ENCODE measurements at places on chromosomes 12 and 14.

- DNase-seq = no peak
Measured at GRCh38 chr12:6322969-6323339, 12.5 kb downstream of the PLEKHG6 start.

DNA sequence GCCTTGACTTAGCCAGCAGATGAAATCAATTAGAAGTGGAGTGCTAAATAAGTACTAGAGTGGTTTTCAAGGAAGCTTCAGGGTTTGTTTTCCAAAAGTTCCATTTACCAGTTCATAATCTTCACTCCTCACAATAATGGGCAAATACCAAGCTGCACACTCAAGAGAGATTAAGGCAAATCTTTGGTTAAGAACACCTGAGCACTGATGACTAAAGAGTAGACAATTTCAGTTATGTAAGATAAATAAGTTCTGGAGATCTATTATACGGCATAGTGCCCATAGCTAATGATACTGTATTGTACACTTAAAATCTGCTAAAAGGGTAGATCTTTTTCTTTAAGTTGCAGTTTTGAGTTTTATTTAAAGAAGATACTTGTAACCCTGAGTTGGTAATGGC, 125.0 kb downstream of the ARMH4 start:
- DNase-seq = no peak

- no peak for DNase-seq
Measured at GRCh38 chr14:92924247-92924646, 1.3 kb downstream of the CHGA start.

DNA sequence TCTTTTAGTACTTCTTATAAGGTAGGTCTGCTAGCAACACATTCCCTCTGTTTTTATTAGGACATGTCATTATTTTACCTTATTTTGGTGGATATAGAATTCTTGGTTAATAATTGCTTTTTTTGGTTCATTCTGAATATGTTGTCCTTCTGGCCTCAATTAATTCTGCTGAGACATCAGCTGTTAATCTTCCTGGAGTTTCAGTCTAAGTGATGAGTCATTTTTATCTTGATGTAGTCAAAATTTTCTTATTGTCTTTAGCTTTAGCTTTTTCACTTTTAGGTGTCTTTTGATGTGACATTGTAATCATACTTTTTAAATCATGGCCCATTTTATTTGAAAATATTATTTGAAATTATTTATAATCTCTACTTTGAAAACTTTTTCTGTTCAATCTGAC, 104.9 kb upstream of the PMCH start:
- no peak for DNase-seq

DNA sequence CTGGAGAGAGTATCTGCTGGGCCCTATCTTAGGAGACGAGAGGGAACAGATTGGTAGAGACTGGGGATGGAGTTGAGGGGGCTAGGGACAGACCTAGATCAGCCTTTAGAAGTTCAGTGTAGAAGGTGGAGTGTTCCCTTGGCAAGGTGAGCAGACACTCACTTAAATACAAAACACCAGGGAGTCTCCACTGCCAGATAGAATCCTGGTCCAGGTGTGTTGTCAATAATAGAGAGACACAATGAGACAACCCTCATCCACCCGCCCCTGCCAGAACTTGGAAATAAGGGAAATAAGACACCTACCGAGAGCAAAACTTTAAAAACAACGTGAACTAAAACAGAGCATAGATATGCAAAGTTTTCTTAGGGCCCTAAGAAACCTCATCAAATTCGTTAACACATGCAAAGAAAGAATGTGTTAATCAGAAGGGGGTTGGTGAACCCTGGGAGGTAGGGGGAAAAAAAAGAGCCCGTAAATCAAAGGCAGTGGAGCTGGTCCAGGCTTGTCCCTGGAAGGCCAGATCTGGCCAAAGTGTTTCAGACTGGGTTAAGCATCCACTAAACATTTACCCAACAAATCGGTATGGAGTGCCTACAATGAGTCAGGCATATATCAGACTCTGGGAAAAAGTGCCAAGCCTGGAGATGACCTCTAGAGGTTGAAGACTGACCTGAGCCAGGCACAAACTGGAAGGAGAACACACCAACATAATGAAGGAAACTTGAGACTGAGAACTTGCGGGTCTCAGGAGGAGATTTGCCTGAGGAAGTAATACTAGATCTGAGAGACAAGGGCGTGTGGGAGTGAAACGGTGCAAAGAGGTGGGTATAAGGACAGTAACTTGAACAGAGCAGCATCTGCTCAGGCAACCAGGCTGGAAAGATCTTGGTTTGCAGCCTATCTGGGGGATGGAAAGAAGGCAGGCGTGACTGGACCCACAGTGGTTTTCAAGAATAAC, 37.0 kb upstream of the OTX2 start:
- no peak for DNase-seq

DNA sequence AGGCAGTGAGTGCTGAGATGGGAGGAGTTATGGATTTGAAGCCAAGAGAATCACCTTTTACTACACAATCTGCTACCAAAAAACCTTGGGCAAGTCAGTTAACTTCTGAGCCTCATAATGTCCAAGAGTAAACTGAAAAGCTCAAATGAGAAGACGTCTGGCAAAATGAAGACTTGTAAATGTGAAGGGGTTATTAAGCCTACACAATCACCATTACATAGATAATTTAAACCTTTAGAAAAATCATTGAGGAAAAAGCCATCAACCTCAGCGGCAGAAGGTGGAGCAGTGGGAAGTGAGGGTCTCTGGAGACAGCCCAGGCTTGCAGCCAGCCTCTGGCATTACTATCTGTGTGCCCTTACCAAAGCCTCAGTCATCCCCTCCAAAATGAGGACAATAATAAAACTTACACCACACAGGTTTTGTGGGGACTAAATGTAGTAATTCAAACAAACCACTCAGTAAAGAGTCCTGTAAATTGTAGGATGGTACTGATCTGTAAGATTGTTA, 50.5 kb upstream of the CCDC175 start:
- DNase-seq = no peak

- DNase-seq = no peak
Measured at GRCh38 chr12:65640489-65640901, 183.8 kb upstream of the HMGA2 start.

DNA sequence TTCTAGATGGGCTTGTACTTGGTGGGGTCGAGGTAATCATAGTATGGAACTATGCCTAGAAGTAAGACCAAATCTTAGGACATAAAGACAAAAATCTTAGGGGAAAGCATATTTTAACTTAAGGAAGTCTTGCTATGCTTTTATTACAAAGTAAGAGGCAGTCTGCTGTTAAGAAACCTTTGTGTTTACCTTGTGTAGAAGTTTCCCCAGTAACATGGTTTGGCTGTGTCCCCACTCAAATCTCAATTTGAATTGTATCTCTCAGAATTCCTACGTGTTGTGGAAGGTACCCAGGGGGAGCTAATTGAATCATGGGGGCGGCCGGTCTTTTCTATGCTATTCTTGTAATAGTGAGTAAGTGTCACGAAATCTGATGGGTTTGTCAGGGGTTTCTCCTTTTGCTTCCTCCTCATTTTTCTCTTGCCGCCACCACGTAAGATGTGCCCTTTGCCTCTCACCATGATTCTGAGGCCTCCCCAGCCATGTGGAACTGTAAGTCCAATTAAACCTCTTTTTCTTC, 162.5 kb upstream of the ABCD2 start:
- DNase-seq = no peak

GRCh38 chr14:22598896-22599244, 770 bp downstream of the ABHD4 start:
- DNase-seq = peak; percentile 17

- DNase-seq = no peak
Measured at GRCh38 chr12:127194176-127194575, 1072.8 kb upstream of the TMEM132C start.

GRCh38 chr12:127273626-127274025, 993.3 kb upstream of the TMEM132C start:
- no peak for DNase-seq

GRCh38 chr14:83992857-83993256, 1537.1 kb upstream of the FLRT2 start:
- no peak for DNase-seq

- no peak for DNase-seq
Measured at GRCh38 chr12:15982921-15983320, 71.8 kb downstream of the DERA start.

GRCh38 chr14:95275494-95275893, 44.2 kb downstream of the CLMN start:
- DNase-seq = no peak

DNA sequence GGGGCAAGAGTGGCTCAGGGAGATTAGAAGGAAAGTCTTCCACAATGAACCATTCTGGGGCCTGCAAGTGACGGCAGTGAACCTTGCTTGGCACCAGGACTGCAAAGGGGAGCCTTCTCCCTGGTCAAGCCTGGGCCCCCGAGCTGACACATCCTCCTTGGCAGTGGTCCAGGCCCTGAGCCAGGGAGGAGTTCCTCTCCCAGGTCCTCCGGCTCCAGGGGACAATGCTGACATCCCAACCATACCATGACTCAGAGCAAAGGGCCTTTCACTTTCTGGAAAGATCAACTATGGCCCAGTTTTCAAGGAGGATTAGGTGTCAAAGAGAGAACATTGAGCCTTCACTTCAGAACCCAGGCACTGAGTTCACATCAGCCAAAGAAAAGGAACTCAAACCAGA, 756.5 kb upstream of the TBX3 start:
- DNase-seq = no peak

GRCh38 chr12:54378796-54379397, 5.6 kb downstream of the ZNF385A start:
- peak; percentile 52 for DNase-seq

GRCh38 chr12:67344979-67345710, 76.0 kb downstream of the CAND1 start:
- no peak for DNase-seq

GRCh38 chr12:68239309-68239982, 13.8 kb upstream of the IL26 start:
- DNase-seq = peak; percentile 11

DNA sequence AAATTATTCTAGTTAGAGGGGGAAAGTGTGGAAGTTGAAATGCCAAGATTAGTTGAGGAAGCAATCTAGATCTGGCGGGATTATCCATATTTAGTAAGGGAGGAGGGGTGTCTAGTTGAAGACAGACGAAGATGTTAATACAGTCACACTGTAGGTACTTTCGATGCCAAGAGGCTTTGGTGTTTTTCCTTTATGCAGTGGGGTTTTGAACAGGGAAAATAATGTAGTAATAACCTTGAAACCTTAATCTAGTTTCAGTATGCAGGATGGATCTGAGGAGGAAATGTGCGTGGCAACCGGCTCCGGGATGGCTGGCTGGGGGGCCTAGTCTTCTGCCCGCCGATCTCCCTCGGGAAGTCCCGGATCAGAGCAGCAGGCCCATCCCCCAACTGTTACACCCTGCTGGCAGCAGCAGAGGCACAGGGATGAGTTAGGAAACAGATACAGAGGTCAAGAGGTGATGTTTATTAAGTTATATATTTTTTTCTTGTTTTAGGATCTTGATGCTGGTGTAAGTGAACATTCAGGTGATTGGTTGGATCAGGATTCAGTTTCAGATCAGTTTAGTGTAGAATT, 27.4 kb downstream of the MDM2 start:
- no peak for DNase-seq

GRCh38 chr14:37023875-37024565, 148.4 kb downstream of the SLC25A21 start:
- DNase-seq = no peak

GRCh38 chr12:50195832-50196231, 28.7 kb upstream of the CERS5 start:
- no peak for DNase-seq

DNA sequence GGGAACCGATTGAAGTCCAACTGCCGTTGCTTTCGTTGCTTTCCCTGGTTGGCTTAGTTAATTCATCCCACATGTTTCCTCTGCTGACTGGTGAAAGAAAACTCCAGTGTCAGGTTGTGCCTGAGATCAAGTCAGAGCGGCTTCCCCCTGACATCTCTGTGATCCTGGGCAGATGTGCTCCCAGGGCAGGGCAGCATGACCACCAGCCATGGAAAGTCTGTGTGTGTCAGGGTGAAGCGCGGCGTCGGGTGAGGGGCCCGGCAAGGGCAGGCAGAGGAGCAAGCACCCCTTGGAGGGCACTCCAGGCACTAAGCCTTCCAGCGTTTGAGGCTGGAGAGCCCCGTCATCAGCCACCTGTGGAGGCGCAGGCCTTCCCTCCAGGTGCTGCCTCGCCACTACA, 54.5 kb upstream of the IGF1 start:
- DNase-seq = no peak

- no peak for DNase-seq
Measured at GRCh38 chr12:57632073-57632957, 686 bp downstream of the B4GALNT1 start.
